Stimulated activated CD8-positive, alpha-beta memory T cell treated with anti-CD3 and anti-CD28 coated beads, Interleukin-15, amount 100 ng/mL, for 1 hour (primary cell): ENCODE measurements at places on chromosomes 12 and 14.

DNA sequence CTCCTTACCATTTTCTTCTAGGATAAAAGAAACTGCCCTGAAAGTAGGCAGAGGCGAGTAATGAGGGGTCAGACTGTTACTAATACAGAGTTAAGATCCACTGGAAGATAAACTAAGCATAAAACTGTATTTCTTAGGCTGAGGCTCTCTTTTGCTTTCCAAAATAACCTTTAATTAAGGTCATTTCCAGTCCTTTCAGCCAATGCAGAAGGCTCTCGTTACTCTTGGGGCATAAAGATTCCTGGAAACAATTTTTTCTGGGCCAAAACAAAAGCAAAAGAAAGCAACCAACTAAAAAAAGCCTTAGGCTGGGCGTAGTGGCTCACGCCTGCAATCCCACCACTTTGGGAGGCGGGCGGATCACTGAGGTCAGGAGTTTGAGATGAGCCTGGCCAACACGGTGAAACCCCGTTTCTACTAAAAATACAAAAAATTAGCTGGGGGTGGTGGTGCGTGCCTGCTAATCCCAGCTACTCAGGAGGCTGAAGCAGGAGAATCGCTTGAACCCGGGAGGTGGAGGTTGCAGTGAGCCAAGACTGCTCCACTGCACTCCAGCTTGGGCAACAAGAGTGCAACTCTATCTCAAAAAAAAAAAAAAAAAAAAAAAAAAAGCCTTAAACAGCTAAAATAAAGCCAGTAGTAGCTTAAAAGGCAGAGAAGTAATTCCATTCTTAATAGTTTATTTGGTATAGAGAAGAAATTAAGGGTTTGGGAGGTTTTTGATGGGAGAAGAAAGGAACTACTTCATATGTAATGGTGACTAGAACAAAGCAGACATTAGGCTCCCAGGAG lies 68.9 kb upstream of the STAC3 start:
- DNase-seq, result no peak

DNA sequence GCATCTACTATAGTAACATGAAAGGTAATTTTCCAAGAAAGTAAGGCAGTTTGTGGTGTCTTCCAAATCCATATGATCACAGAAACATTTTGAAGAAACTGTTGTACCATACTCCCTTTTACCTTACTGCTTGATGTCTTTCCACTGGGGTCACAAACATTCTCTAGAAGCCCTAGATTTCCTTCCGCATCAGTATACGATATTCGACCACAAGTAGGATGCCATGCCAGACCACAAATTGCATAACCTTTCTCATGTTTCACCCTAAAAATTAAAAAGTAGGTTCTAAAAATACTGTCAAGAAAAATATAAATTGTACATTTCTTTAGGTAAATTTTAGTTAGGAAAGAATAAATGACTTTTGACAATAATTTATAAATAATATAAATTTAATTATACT lies 26.5 kb downstream of the WDHD1 start:
- no peak for DNase-seq

GRCh38 chr14:21203470-21204166 lies 47.8 kb upstream of the OR5AU1 start:
- no peak for DNase-seq

- no peak for DNase-seq
These were observed 12.5 kb upstream of the MAP3K9 start for GRCh38 chr14:70821584-70822529.

DNA sequence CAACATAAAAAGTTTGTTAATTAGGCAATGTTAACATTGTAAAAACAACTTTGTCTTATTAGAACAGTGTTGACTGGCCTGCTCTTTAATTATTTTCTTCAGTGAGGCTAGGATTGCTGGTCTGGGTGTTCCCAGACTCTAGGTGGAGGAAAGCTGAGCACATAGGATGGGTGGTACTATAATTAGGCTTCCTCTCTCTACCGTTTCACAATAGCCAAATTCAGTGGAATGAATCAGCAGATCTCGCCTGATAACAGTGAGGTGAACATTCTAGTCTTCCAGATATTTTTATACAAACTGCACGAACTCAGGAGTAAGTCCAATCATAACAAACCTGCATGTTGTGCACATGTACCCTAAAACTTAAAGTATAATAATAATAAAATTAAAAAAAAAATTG lies 11.9 kb downstream of the PTGDR start:
- DNase-seq, result no peak

DNA sequence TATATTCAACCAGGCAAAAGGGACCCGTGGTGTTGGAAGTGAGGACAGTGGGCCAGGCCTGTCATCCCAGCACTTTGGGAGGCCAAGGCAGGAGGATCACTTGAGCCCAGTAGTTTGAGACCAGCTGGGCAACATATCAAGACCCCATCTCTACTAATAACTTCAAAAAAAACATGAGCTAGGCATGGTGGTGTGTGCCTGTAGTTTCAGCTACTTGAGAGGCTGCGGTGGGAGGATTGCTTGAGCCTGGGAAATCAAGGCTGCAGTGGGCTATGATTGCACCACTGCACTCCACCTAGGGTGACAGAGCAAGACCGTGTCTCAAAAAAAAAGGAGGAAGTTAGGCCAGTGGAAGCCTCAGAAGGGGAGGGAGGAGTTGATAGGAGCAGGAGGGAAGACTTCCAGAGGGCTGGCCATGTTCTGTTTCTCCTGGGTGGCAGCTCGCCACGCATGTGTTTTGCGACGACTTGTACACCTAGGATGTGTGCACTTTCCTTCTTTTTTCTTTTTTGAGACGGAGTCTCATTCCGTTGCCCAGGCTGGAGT lies 10.1 kb downstream of the SLC25A29 start:
- no peak for DNase-seq
